HuH-7.5 (cell line): ENCODE measurements at places on chromosomes 7 and 10.

DNA sequence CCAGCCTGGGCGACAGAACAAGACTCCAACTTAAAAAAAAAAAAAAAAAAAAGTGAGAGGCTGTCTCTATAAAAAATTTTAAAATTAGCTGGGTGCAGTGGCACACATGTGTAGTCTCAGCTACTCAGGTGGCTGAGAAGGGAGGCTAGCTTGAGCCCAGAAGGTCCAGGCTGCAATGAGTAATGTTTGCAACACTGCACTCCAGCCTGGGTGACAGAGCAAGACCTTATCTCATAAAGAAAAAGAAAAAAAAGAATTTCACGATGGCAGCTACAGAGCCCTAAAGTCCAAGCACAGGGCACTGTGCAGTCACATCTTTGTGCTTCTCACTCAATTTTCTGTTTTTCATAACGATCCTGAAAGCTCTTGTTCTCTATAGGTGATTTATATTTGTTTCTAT, 209.5 kb upstream of the KCTD7 start:
- no peak for DNase-seq

DNA sequence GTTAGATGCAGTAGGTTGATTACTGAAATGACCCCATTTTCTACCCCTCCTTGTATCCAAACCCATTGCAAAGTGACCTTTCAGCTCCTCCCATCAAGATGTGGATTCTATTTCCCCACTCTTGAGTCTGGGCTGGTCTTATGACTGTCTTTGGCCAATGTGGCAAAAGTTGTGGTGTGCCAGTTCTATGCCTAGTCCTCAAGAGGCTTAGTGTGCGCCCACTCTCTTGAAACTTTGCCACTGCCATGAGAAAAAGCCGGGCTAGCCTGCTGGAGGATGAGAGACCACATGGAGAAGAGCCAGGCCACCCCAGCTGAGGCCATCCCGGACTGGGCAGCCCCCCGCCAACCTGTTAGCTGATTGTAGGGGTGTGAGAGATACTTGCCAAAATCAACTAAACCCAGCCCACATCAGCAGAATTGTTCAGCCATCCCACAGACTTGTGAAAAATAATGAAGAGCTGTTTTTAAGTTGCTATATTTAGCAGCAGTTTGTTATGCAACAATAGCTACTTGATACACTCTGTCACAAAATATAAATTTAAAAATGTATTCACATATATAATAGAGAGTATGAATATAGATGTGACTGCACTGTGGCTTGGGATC, 131.0 kb upstream of the PALS2 start:
- DNase-seq, result no peak

DNA sequence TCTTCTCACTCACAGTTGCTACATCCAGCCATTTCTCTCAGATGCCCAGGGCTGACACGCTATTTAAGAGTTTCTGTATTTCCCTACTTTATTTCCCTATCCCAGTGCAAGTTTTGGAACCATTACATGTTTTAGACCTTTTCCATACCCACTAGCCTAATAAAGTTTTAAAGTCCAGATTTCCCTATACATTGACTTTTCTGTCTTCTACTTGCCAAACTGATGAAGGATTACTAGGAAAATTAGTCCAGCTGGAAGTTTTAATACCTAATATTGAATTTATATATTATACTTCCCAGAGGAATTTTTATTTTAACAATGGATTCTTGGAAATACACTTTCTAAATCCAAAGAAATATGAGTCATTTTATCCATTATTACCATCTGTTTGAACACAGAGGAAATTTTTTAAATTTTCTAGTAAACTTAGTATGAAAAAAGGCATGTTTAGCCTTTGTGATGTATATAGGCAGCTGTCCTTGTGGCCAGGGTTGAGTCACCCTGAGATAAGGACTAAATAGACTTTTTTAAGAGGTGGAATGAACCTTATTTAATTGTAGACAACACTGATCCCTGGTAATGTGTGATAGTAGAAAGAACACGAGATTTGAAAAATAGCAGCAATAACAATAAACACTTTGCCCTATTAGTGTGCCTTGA, 205.0 kb downstream of the TFEC start:
- no peak for DNase-seq

GRCh38 chr7:82416402-82416801, 27.2 kb downstream of the CACNA2D1 start:
- DNase-seq, result no peak

DNA sequence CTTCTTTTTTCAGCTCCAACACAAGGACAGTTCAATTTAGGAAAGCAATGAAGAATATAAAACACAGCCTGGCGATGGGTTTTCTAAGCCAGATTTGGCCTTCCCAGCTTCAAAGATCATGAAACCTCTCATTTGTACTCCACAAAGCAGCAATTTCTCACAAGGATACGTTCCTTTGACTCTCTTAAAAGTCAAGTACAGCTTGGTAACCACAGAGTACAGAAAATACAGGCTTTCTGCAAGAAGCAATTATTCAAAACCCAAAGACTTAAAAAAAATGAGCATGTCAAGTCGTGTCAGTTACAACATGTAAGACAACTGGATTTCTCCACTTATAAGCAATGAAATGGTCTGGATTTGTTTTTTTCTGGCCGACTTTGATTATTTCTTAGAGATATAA, 321.4 kb downstream of the FGFR2 start:
- DNase-seq, result no peak

- no peak for DNase-seq
These were observed 7.6 kb downstream of the CYCS start for GRCh38 chr7:25117226-25118047.

DNA sequence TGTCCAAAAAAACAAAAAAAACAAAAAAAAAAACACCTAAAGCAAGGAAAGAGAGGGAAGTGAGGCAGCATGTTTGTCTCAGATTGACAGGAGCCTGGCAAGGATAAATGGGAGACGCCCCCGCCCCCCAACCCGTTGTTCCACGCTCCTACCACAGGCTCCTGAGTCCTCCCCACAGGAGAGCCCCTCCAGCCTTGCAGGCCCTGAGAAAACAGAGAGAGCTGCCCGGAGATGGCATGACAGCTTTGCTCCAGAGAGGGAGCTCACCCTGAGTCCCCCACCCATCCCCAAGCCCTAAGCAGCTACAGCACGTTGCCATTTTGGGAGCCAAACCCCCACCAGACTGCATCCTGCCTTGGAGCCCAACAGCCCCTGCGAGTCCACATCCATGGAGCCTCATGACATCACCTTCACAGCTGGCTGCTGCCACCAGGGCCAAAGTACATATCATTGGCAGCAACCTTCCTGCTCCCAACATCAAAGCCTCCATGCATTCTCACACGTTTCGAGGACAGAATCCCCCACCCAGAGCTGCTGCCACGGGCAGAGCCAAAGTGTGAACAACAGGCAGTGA, 1283.3 kb downstream of the TYW1 start:
- no peak for DNase-seq

- DNase-seq, result no peak
These were observed 334.4 kb downstream of the ADARB2 start for GRCh38 chr10:1402816-1403507.

DNA sequence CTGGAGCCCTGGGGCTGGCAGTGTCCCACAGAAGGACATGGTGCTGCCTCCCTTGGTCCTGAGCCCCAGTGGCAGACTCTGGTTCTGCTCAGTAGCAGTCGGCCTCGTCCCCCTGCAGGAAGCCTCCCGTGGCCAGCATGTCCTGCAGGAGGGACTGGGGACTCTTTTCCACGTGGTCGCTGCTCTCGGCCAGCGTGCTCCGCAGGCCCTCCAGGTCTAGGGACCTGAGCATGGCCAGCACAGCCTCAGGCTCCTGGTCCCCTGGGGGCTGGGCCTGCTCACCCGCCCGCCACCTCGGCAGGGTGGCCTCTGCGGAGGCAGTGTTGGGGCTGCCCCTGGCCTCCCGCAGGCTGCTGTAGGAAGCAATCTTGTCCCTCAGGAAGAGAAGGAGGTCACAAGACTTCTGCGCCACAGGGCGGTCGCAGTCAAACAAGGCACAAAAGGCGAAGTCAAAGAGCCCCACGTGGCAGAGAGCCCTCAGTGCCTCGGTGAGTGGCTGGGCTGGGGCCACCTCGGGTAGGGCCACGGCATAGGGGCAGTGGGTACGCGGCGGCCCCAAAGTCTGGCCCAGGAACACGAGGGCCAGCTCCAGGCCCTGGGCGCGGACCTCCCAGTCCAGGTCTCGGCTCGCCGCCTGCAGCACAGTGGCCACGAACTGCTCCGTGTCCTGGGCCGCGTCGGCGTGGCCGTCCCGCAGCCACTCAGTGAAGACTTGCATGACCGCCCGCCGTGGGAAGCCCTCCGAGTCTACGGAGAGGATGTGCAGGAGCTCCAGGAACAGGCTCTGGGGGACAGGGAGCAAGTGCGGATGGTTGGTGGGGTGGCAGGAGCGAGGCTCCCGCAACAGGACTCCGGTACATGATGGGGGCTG, 17.1 kb downstream of the BRAT1 start:
- no peak for DNase-seq

GRCh38 chr10:124142006-124142739, 48.8 kb upstream of the CHST15 start:
- no peak for DNase-seq

GRCh38 chr7:40647719-40648118, 512.9 kb downstream of the SUGCT start:
- no peak for DNase-seq

DNA sequence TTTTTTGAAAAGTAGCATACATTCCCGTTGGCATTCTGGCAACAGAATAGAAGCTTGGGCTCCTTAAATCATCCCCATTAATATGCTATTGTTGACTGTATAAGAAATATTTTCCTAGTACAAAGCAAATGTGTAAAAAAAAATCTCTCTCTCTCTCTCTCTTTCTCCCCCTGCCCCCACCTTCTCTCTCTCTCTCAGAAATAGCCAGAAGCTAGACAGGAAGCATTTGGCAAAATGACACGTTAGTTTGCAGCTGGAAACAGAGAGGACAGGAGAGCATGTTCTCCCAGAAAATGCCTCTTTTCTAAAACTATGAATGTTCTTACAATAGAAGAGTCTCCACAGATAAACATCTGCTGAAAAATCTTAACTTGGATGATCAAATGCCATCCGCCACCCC, 59.6 kb upstream of the AKR1E2 start:
- no peak for DNase-seq

DNA sequence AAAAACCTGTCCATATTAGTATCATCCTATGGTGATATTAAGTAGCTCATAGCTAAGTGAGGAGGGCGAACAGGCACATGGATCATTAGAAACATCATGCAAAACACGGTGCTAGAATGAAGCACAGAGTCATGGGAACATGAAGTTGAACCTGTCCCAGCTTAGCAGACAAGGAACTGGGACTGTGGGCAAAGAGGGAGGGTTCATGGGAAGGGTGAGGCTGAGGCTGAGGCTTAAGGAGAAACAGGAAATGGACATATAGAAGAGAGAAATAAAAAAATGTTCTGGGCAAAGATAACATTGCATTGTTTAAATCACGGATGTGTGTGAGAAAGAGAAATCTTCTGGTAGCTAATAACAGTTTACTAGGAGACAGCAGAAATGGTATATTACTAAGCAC, 708.1 kb downstream of the GRID1 start:
- DNase-seq, result no peak

DNA sequence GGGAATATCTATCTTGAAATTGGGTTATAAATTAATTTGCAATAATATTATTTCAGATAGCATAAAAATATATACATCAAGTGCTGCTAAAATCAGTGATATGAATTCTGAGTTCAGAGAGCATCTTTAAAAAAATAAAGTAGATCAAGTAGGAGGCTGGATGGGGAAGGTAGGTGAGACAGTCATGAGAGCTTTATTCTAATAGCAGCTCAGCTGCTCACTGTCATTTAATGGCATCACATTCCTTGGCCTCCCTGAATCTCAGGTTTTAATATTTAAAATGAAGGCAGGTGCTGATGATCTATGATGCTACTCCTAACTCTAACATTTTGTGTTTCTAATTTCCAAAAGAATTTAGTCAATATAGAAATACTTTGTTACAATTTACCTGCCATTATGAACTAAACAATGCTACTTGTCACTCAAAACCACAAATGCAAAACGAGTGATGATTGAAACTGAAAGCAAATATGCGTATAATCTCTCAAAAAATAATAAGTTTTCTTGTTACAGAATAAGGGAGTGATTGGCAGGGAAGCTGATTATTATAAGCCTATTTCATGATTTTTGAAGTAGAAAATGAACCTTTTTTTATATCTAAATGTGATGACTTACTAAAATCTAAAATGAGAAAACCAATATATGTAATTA, 147.6 kb upstream of the CSTF2T start:
- no peak for DNase-seq

GRCh38 chr10:32417911-32418547, 27.9 kb upstream of the CCDC7 start:
- DNase-seq, result no peak

DNA sequence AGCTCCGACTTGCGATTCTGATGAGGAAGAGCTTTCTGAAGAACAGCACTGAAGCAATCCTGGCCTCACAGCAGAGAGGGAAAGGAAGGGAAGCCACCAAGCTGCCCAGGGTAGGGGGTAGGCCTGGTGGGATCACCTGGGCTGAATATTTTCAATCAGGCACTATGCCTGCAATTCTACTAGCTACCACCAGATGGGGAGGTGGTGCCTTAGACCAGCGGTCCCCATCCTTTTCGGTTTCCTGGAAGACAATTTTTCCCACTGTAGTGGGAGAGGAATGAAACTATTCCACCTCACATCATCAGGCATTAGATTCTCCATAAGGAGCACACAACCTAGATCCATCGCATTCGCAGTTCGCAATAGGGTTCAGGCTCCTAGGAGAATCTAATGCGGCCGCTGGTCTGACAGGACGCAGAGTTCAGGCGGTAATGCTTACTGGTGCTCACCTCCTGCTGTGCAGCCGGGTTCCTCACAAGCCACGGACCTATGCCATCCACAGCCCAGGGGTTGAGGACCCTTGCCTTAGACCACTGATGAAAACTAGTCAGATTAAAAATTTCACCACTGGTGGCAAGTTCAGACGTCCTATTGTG, 2.7 kb downstream of the LRRC20 start:
- DNase-seq, result peak; percentile 29

DNA sequence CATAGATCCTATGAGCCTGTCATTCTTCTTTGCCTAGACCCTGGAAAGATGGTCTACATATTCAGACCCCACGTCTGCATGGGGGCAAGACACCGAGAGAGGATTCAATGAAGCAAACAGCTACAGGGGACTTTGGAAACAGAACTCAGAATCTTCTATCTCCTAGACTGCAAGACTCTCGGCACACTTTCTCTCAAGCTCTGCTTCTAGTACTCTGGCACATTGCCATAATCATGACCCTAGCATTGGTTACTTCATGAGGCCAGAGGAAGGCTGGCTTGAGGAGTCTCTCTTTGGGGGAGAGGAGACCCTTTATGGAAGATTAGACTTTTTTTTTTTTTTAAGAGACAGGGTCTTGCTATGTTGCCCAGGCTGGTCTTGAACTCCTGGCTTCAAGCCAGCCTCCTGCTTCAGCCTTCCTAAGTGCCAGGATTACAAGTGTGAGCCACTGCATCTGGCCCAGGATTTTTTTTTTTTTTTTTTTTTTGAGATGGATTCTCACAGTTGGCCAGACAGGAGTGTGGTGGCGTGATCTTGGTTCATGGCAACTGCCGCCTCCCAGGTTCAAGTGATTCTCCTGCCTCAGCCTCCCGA, 20.7 kb downstream of the CCDC3 start:
- DNase-seq, result no peak

GRCh38 chr10:47346581-47347302, 1.4 kb upstream of the RBP3 start:
- no peak for DNase-seq
